Foreskin keratinocyte (primary cell): ENCODE measurements at places on chromosomes 5 and 9.

DNA sequence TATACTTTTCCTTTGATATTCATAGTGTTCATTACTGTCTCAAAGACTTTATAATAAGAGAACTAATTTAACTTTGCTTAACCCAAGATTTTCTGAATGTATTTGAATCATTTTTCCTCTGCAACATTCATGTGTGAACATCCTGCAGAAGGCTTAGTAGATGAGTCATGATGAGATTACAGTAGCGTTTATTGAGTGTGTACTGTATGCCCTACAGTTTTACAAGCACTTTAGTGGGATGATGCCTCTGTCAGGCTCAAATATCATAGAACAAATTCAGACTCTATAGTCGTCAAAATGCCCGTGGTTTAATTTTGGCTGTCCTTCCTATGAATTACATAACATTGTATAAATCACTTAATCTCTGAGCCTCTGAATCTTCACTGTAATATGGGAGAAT is 41.2 kb downstream of the FYB1 start:
- peak; percentile 62 for DNase-seq

DNA sequence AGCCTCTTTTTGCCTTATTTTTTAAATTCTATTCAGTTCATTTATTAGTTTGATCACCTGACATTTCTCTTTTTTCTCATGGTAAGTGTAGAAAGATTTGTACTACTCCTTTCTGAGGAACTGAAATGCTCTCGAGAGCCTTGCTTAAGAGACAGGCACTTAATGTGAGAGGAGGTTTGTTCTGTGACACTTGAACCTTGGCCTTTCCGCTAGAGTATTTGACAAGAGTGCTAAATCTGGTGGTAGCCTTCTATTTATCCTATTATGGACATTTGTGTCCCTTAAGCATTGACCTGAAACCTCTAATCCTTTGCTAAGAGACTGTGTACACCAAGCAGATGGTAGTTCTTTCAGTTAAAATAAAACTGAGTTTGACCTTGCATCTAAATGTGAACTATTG is 805.0 kb upstream of the PTPRD start:
- DNase-seq: no peak

GRCh38 chr5:15558681-15559080 is 58.7 kb downstream of the FBXL7 start:
- no peak for DNase-seq

DNA sequence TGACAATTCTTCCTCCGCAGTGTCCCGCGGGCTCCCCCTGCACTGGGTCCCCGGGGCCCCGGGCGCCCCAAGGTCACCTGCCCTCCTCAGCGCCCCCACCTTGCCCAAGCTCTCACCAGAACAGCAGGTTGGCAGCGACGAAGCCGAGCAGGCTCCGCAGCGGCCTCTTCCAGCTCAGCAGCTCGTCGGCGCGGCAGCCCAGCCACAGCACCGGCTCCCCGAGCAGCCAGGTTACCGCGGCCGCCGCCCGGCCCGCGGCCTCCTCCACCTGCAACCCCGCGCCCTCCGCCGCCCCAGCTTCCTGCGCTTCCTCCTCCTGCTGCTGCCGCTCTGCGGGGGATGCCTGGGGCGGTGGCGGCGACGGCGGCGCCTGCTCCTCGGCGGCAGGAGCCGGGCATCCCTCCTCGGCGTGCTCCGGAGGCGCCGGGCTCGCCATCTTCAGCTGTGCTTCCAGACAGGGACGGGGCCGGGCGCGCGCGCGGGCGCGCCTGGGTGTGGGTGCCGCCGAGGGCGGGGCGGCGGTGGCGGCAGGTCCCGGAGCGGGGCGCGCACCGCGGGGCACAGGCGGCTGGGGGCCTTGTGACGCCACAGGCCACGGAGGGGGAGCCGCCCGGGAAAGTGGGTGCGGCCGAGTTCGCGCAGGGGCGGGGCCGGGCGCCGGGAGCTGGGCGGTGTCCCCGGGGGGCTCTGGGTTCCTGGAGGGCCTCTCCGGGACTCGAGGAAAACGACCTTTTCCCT is at the start of gene RETREG1:
RETREG1 (minus strand) TSS at position 462 of the 738 bp plus-strand sequence; CDS start at position 436, 26 bp downstream.
- no peak for DNase-seq

- no peak for DNase-seq
These were observed 171.2 kb upstream of the DMAC1 start for GRCh38 chr9:7970681-7971330.

GRCh38 chr9:33472881-33473615 is 676 bp downstream of the NOL6 start:
- DNase-seq: no peak
